Tibial nerve (tissue), 4 donors: ENCODE measurements at places on chromosomes 1 and 21.

GRCh38 chr1:58409336-58409735 is 137.2 kb downstream of the OMA1 start:
- DNase-seq = no peak

DNA sequence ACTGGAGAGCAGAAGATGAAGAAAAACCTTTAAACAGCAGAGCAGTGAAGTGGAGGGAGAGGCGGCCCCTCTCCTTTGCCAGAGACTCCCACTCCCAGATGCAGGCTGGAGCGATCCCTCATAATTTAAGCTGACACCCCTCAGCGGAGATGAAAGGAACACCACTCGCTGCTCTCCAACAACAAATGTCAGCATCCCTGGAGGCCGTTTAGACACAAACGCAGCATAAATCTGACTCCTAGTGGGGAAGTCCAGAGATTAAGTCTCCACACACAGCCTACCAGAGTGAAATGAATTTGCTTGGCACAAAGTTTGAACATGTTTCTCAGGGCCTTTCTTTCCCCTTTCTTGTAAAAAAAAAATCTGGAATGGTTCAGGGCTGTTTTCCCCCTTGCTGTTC is 137.8 kb downstream of the LMX1A start:
- DNase-seq = no peak

- no peak for DNase-seq
Observed at GRCh38 chr1:74463333-74463988, 49.0 kb downstream of the LRRC53 start.

DNA sequence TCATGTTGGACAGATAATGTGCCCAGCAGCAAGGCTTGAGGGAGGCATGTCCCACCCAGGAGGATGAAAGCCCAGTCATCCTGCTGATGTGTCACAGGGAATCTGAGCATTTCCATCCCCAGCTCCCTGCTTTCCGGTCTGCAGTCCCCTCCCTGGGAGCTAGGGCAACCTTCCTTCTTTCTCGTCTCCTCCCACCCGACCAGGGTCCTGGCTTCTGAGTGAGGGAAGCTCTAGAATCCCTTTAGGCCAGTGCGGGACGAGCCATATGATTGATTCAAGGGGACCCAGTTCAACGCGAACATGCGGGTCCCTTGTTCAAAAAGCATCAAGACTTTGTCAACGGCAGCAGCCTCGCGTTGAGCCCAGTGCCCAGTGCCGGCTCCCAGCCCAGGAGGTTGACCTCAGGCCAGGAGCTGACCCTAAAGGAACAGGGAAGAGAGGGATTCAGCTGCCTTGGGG is 96.7 kb upstream of the TMPRSS2 start:
- no peak for DNase-seq

- no peak for DNase-seq
Observed at GRCh38 chr1:228142701-228143136, 2.6 kb downstream of the GUK1 start.

- DNase-seq = no peak
Observed at GRCh38 chr21:40829791-40830190, 17.2 kb downstream of the DSCAM start.

GRCh38 chr1:164155347-164155746 is 403.6 kb upstream of the PBX1 start:
- no peak for DNase-seq
